Progenitor cell of endocrine pancreas (in vitro differentiated cells): ENCODE measurements at places on chromosomes 1 and 21.
A peak's percentile ranks its signal among the peaks of the same experiment; 100 is the strongest.

DNA sequence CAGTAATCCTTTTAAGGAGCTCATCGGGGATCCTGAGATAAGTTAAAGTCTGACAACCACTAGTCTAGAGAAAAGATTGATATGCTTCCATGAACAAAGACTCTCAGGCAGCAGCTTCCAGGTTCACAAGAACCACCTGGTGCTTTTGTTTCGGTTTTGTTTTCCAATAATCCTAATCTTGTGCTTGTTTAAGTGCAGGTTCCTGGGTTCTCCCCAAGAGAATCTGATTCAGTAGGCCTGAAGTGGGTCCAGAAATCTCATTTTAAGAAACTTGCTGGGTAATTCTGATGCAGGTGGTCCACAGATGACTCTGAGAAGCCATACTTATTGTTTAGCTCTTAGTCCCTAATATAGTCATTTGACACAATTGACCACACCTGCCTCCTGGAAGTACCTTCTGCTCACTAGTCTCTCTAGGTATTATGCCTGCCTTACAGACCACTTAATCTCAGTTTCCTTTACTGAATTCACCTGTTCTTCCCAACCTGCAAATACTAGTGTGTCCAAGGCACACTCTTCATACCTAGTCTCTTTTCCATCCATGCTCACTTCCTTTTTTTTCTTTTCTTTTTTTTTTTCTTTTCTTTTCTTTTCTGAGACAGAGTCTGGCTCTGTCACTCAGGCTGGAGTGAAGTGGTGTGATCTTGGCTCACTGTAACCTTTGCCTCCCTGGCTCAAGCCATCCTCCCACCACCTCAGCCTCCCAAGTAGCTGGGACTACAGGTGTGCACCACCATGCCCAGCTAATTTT lies 20.5 kb upstream of the FRRS1 start:
- H3K27me3 ChIP-seq = no peaks in the 10 kb centered on the region
- H3K4me3 ChIP-seq = no peak overlapping the region

- H3K4me3 ChIP-seq = no peak overlapping the region
- H3K27me3 ChIP-seq = no peaks in the 10 kb centered on the region
- H3K27ac ChIP-seq = no peak overlapping the region
- no peaks in the 10 kb centered on the region for H3K36me3 ChIP-seq
- no peak for DNase-seq
- H3K4me1 ChIP-seq = no peaks in the 10 kb centered on the region
Observed at GRCh38 chr1:196684476-196684875, 32.6 kb downstream of the CFH start.

DNA sequence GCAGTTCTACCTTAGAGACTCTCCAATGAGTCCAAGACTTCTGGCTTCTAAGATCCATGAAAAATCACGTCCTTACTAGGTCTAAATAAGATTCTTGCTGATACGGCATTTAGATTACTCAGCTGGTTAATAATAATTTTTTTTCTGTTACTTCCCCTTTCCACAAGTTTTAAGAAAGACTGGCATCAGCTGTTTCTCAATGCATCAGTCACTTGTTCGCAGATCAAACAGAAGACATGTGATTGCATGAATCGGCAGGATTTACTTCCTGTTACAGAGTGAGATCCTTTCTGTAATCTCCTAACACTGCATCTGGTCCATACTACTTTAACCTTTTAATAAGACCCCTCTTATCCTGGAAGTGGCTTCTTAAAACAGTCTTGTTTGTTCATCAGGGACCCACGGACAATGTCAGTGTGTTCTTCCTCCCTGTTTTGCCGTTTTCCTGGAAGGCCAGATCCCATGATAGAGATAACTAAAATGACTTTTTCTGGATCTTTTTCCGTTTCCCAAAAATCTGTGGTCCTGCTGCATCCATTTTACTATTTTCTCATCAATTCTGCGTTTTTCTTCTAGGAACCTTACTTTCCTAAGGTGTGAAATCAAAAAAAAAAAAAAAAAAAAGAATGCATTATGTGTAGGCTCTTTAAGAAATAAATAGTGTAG lies 6.1 kb downstream of the NPL start:
- peaks cover 5% of the 10 kb centered on the region for H3K27me3 ChIP-seq
- no peak overlapping the region for H3K4me3 ChIP-seq
- H3K4me1 ChIP-seq = peaks cover 2% of the 10 kb centered on the region
- no peak for DNase-seq

GRCh38 chr1:95069710-95070093 lies 3.0 kb downstream of the ALG14 start:
- peak overlapping the region; percentile 91 for H3K27ac ChIP-seq
- DNase-seq = no peak
- H3K27me3 ChIP-seq = no peaks in the 10 kb centered on the region
- peak overlapping the region; percentile 20 for H3K4me3 ChIP-seq
- H3K36me3 ChIP-seq = peaks cover 4% of the 10 kb centered on the region

DNA sequence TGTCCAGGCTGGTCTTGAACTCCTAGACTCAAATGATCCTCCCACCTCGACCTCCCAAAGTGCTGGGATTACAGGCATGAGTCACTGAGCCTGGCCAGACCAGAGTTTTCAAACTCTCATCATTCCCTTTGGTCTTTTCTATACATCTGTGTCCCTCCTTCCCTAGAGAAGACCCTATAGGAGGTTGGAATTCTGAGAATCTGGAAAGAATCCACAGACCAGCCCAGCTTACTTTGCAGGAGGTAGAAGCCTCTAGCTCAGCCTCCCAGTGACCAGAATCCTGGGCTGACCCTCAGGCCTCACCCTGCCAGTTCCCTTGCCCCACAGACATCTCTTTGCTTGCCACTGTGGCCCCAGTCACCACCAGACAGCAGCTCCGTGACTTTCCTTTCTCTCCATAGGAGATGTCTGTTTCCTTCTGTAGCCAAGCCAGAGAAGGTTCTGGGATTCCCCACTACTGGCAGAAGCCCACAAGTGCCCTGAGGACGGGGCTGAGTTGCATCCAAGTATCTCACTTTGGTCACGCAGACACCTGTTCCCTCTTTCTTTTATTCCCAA lies 34.7 kb upstream of the KHDRBS1 start:
- no peaks in the 10 kb centered on the region for H3K36me3 ChIP-seq
- H3K4me1 ChIP-seq = no peaks in the 10 kb centered on the region
- no peak for DNase-seq
- no peak overlapping the region for H3K4me3 ChIP-seq
- H3K27ac ChIP-seq = no peak overlapping the region

- no peak for DNase-seq
- H3K4me1 ChIP-seq = peaks cover 21% of the 10 kb centered on the region
- H3K27me3 ChIP-seq = no peaks in the 10 kb centered on the region
- H3K36me3 ChIP-seq = peaks cover 20% of the 10 kb centered on the region
- peak overlapping the region; percentile 81 for H3K27ac ChIP-seq
Observed at GRCh38 chr21:33821503-33822322, 93.9 kb downstream of the ATP5PO start.

- H3K36me3 ChIP-seq = no peaks in the 10 kb centered on the region
- no peak overlapping the region for H3K27ac ChIP-seq
- no peak overlapping the region for H3K4me3 ChIP-seq
- H3K27me3 ChIP-seq = peaks cover 24% of the 10 kb centered on the region
Observed at GRCh38 chr1:9475061-9475627, 64.1 kb upstream of the SLC25A33 start.

DNA sequence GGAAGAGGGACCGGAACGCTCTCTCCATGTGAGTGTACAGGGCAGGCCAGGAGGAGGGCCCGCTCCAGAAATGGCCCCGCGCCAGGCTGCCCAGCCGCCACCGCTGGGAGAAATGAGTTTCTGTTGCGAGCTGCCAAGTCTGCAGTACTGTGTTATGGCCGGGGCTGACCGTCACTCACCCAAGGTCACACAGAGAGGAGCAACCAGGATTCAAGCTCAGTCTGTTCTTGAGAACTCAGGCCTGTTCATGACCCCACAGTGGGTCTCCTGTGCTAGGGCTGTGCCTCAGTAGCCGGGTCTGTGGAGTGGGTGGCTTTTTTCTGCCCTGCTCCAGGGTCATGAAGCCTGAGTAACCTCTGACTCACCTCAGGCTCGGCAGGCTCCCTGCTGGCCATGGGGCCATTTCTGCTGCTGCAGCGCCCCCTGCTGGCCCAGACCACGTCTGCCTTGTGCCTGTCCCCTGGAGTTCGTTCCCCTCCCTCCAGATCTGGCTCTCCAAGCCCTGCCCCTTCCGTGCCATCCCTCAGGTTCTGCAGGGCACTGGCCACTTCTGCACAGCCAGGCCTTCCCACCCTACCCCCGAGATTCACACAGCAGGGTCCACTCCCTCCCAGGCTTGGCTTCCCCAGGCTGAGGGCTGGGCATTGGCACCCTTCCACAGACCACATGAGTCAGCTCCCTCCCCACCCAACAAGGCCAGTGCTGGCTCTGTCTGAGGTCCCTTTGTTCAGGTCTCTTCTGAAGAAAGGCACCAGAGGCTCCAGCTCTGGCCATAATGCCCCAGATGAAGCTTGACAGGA lies 51.8 kb downstream of the EDN2 start:
- peaks cover 36% of the 10 kb centered on the region for H3K27me3 ChIP-seq
- H3K27ac ChIP-seq = no peak overlapping the region
- H3K36me3 ChIP-seq = no peaks in the 10 kb centered on the region

DNA sequence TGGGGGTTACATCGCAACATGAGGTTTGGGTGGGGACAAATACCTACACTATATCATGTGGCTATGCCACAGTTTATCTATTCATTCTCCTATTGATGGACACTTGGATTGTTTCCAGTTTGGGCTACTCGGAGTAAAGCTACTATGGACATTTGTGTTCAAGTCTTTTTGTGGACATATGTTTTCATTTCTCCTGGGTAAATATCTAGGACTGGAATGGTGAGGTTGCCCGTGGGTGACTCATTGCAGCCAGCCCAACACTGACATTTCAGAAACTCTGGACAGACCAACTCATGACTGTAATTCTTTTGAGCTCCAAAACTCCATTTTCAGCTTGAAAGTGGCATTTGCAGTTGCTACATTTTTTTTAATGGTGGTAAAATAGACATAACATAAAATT lies 82.7 kb downstream of the KAZN start:
- H3K27ac ChIP-seq = no peak overlapping the region
- peaks cover 21% of the 10 kb centered on the region for H3K4me1 ChIP-seq
- H3K4me3 ChIP-seq = no peak overlapping the region
- H3K27me3 ChIP-seq = no peaks in the 10 kb centered on the region

DNA sequence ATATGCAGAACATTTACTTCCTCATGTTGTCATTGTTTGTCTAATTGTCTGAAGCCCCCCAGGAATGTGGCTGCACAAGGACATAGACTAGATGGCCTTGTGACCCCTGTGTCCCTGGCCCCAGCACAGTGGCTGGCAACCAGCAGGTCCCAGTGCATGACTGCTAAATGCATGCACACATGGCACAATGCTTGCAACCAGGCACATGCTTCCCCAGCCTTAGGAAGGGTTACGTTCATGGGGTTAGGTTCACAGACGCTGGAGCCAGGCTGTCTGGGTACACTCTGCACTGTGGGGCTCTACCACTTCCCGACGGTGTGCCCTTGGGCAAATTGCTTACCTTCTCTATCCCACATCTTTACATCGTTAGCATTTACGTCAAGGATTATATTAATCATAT lies 21.2 kb upstream of the CLIC6 start:
- no peaks in the 10 kb centered on the region for H3K27me3 ChIP-seq
- no peak overlapping the region for H3K27ac ChIP-seq
- H3K4me3 ChIP-seq = no peak overlapping the region
- H3K4me1 ChIP-seq = peaks cover 31% of the 10 kb centered on the region
- peaks cover 2% of the 10 kb centered on the region for H3K36me3 ChIP-seq
- no peak for DNase-seq

- peak overlapping the region; percentile 100 for H3K27ac ChIP-seq
- no peaks in the 10 kb centered on the region for H3K36me3 ChIP-seq
- H3K4me1 ChIP-seq = peaks cover 25% of the 10 kb centered on the region
- no peaks in the 10 kb centered on the region for H3K27me3 ChIP-seq
- no peak for DNase-seq
Observed at GRCh38 chr1:46133181-46133658, 791 bp upstream of the PIK3R3 start.

- peak; percentile 73 for DNase-seq
- H3K27me3 ChIP-seq = peaks cover 38% of the 10 kb centered on the region
- H3K27ac ChIP-seq = peak overlapping the region; percentile 90
Observed at GRCh38 chr1:10867138-10867721, 70.8 kb upstream of the CASZ1 start.
